Activated T-helper 2 cell treated with anti-CD3 and anti-CD28 coated beads, Interferon-gamma antibody, Interleukin-2, Interleukin-4, amounts not matched to agents 10 μg/mL and 5 μg/mL and 100 μg/mL, durations not matched to agents 14 hours and 24 hours and 36 hours (primary cell): ENCODE measurements at places on chromosomes 5 and 9.

DNA sequence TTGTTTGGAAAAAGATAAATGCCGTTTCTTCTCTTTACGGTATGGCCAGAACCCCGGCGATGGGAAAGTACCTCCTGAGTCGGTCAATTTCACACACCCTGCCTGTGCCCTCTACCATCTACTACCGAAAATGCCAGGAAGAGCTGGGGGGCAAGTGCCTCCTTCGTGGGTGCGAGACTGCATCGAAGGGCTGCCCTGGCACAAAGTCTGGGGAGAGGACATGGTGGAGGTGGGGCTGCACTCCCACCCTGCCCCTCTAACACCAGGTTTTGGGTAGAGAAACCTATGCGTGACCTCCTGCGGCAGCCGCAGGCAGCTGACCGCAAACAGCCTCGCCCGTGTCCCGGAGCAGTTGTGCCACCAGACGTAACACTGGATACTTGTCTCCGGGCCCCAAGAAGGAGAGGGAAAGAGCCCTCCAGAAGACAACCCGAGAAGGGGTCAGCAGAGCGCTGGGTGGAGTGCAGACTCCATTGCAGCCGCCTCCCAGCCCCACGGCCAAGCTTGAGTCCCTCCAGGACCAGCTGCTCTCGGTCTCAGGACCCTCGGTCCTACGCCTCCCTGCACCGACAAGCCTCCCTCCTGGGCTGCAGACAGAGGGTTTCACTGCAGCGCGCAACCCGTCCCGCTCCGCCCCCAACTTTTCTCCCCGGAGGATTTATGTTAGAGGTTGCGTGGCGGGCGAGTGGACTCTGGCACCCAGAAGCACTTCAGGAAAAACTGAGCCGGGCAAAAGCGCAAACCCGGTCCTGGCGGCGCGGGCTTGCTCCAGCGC is 823 bp upstream of the PRDM6 start:
- DNase-seq: no peak

GRCh38 chr5:90528601-90529193 is 687 bp downstream of the LYSMD3 start:
- no peak for DNase-seq

GRCh38 chr9:72812559-72813111 is 140.2 kb downstream of the ALDH1A1 start:
- no peak for DNase-seq

- no peak for DNase-seq
These were observed 22.5 kb downstream of the SEC61B start for GRCh38 chr9:99244344-99245260.

DNA sequence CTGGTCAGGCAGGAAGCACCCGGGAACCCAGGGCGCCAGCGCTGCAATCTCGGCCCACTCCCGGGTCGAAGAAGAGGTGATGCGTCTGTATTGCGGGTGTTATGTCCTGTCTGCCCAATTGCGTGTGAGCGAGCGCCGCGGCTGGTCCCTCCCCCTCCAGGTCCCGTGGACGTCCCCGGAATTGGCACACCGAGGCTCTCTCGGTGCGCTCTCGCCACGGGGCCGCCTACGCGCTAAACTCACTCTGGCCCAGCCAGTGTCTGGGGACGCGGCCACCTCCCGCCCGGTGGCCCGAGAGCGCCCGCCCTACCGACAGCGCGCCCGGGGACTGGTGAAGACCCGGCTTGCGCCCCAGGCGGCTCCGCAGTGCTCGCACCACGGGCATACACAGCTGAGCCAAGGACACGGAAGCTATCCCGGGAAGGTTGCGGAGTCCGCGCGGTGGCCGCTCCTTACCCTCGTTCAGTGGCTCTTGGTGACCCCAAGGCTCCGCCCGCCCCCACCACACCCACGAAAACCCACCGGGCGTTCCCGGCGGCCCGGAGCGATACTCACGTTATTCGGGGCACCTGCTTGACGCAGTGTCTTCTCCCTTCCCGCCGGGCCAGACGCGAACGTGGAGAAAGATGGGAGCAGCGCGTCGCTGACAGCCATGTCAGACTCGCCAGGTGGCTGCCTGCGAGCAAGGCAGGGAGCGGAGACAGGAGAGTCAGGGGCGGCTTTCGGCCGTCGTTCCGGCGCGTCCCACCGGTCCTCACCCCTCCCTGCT is 1.0 kb downstream of the KLF4 start:
- DNase-seq: peak; percentile 18
